T-helper 2 cell treated with Interferon-gamma antibody and Interleukin-4, amounts not matched to agents 5 μg/mL and 100 μg/mL, for 36 hours (primary cell): ENCODE measurements at places on chromosomes 1 and 21.

- DNase-seq: no peak
These were observed 37.7 kb upstream of the ATG4C start for GRCh38 chr1:62746086-62746808.

DNA sequence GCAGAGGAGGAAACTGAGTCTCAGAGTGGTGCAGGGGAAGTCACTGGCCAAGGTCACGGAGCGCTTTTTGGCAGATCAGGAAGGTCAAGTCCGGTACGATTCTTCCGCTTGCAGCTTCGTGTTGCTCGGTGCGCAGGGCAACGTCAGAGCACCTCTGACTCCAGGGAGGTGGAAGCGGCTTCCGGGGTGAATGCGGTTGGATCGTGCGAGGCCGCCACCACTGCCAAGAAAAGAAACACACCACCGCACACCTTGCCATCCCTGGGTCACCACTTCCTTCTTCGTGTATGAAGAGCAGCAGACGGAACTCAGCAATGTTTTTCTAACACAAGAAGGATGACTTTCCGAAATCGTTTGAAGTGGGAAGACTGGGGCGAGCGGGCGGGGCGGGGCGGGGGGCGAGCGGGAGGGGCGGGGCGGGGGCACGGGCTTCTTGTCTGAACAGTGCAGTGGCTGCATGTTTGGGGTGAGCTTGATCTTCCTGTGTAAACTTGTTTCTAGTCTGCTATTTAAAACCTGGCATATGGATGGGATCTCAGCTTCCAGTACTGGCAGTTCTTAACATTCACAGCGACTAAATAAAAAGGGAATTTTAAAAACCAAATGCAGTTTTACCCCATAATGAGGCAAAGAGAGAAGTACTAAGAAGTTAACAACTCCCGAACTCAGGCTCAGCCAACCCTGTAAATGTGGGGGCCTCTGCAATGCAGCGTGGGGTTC lies 300.0 kb downstream of the RRAGC start:
- peak; percentile 87 for DNase-seq

- DNase-seq: no peak
These were observed 16.5 kb upstream of the MAN1C1 start for GRCh38 chr1:25599969-25600610.

DNA sequence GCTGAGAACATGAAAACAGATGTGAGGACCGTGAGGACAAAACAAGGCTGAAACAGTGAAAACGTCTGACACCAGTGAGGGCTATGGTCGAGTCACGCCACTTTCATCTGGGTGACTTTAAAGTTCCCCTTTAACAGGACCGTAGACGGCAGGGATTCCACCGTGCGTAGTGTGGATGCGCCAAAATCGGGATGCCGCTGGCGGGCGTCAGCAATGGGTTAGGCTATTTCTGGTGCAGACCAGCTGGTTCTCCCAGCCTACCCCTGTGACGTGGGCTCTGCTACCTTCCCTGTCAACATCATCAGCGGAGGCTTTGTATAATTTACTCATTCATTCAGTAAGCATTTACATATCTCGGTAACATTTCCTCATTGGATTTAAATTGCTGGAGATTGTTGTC lies 246.6 kb upstream of the AJAP1 start:
- no peak for DNase-seq

GRCh38 chr1:88873737-88874349 lies 17.5 kb downstream of the GTF2B start:
- no peak for DNase-seq

GRCh38 chr1:12709696-12710095 lies 6.2 kb upstream of the AADACL3 start:
- no peak for DNase-seq

DNA sequence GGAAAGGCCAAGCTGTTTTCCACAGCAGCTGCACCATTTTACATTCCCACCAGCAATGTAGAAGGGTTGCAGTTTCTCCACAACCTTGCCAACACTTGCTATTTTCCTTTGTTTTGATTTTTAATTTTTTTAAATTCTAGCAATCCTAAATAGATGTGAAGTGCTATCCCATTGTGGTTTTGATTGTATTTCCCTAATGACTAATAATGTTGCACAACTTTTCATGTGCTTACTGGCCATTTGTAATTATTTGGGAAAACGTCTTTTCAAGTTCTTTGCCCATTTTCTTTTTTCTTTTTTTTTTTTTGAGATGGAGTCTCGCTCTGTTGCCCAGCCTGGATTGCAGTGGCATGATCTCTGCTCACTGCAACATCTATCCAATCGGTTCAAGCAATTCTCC lies 53.9 kb downstream of the VCAM1 start:
- DNase-seq: no peak

- DNase-seq: no peak
These were observed 13.2 kb downstream of the S100A7A start for GRCh38 chr1:153429266-153430165.

DNA sequence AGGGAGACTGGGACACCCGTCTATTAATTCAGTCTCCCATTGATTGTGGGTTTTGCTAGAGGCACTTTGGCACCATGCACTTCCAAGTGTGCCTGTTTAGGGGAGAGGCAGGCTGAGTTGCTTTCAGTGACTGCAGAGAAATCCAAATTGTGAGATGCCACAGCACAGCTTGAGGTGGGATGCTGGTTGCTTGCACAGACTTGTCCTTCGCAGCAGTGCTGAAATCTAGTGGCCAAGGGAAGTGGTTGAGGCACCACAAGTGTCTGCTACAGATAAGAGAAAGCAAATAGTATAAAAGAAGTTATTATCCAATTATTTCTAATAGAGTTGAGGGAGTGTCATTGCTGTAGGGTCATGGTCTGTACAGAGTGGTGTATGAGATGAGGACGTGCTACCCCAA lies 40.0 kb upstream of the APP start:
- DNase-seq: no peak
